ENCODE measurements at places on chromosomes 6 and 20. TPM values are rescaled to one million over a fixed set of nuclear protein-coding genes. Genes with fewer than 3 reads are reported as not detected.

Gene SEL1L2
- not detected for total RNA-seq

Gene LRP11
- 18.8 TPM for total RNA-seq

Gene SNRPB
- total RNA-seq: 1,118 TPM

Gene TFAP2D
- not detected for total RNA-seq

Gene CST7
- total RNA-seq: not detected

Gene BEND6
- 6.4 TPM for total RNA-seq

Gene KCNQ5
- not detected for total RNA-seq

Gene SPATA25
- 1.0 TPM for total RNA-seq

Gene BTN1A1
- 0.06 TPM for total RNA-seq

GRCh38 chr6:168167431-168168315 is 88.7 kb upstream of the FRMD1 start:
- DNase-seq: no peak

GRCh38 chr6:163152701-163153100 is 261.8 kb upstream of the QKI start:
- no peak for DNase-seq

DNA sequence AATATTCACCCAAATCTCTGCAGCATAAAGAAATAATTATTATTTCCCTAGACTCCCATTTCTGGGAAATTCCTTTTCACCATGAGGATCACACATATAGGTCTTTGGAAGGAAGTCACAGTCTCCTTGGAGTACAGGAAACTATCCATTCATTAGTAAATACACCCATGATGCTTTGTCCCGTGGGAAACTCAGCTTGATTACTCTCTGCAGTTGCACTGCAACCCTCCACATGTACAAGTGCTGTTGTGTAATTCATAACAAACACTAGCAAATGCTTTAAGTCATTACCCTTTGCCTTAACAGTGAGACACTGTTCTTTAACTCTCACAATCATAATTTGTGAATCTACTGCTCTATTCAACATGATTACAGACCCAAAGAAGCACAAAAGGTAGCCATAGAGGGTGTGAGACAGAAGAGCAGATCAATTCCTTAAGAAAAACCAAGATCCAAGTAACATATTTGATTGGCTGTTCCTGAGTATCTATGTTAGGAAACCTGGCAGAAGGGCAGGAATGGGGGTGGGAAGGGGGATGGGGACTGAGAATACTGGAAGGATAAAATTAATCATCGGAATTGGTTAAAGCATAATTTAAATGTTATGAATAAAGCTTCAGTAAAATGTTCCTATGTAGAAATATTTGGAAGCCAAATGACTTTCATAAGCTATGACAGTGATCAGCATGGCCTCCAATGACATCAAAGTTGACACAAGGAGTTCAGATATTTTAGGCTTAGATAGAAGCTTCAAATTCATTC is 268.0 kb downstream of the HACE1 start:
- no peak for DNase-seq

GRCh38 chr20:24977336-24977735 is 15.2 kb downstream of the APMAP start:
- no peak for DNase-seq

DNA sequence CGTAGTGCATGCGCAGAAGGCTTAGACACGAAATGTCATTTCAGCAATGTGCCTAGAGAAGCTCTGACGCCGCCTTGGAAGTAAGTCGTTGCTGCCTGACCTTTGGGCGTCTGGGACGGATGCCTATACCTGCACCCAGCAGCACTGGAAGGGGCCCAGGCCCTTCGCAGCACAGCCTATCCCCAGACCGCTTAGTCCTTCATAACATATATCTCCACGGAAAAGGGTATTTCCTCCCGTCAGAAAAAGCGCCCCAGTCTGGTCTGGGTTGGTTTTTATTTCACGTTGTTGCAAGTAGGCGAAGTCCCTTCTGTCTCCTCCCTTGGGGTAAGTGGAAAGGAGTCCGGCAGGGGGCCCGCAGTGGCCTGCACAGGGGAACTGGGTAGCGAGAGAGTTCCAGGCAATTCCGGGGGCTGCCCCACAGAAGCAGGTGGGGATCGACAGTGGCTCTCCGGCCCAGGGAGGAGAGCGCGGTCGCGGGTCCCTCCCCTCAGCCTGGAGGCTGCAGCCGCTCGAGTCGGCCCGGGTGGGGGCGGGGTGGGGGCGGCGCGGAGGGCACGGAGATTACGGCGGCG is 559 bp upstream of the EYA4 start:
- DNase-seq: no peak

DNA sequence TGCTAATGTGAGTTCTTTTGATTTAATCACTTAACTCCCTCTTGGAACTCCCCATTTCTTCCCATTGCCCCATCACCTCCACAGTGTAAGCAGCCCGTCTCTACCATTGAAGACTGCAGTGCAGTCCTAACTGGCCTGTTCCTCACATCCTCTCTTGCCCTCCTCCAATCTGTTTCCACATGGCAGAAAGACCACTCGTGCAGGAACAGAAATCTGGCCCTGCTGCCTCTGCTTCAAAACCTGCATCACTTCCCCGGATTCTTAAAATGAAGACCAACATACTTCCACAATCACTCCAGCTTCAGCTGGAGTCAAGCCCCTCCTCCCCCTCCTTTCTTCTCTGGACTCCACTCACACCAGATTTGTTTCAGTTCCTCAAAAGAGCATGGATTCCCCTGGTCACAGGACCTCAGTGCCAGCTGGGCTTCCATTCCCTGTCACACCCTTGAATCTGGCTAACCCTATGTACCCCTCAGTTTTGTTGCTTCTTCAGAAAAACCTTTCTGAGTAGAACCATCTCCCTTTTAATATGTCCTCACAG is 802.3 kb downstream of the MAFB start:
- no peak for DNase-seq

DNA sequence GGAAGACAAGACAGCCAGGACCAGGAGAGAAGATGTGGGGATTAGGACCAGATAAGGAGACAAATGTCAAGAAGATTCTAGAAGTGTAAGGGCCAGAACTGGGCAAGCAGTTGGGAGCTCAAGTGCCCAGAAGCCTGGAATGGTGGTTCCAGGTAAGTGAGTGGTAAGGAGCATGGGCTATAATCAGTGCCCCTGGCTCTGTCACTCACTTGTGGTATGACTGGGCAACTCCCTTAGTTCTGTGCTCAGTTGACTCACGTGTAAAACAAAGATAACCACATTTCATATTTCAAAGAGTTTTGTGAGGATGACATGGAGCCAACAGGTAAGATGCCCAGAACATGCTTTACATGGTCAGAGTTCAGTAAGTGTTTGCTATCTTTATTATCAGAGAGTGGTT is 11.2 kb downstream of the CCDC167 start:
- DNase-seq: no peak

DNA sequence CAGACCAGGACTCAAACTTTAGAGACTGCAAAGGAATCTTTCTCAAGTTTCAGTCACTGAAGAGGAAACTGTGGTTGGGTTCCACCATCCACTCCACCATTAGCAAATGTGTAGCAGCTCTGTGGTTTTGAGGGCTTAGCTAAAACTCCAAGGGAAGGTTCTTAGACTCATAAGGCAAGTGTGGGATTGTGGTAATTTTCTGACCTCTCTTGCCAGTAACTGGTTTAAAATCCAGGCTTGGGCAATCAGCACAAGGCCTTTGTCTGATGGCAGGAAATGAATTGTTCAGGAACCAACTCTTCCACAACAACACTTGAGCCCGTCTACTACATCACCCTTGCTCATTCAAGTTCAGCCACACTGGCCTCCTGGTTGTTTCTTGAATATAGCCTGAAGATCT is 68.6 kb upstream of the FBXL4 start:
- DNase-seq: no peak

DNA sequence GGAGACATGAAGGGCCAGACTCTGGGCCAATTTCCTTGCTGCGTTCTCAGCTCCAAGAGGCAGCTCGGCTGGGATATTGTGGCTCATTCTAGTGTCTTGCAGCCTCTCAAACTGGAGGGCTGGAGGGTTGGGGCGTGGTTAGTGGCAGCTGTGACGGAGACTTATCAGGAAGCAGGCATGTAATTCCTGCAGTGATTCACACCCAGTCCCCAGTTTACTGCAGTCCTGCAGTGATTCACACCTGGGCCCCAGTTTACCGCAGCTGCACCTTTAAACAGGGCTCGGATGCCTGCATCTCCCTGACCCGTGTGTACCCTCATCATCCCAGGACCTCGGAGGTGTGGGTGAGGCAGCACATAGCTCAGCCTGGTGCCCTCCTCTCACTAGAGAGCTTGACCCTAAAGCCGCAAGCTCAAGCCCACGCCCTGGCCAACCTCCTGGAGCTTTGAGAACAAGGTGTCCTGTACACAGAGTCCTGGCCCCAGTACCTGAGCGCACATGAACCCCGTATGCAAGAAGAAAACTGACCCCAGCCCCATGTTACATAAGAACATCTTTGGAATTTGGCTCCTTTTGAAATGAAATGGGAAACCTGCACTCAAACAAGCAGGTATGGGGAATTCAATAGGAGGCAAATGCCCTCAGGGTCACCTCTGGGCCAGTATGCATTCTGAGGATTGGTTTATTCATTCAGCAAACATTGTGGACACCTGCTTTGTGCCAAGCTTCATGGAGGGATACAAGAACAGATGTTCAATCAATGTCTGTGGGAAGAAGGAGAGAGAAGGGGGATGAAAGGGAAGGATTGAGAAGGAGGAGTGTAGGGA is 55.3 kb upstream of the FAM83D start:
- DNase-seq: no peak

GRCh38 chr6:48068278-48069251 is 42.4 kb downstream of the PTCHD4 start:
- DNase-seq: peak; percentile 15

DNA sequence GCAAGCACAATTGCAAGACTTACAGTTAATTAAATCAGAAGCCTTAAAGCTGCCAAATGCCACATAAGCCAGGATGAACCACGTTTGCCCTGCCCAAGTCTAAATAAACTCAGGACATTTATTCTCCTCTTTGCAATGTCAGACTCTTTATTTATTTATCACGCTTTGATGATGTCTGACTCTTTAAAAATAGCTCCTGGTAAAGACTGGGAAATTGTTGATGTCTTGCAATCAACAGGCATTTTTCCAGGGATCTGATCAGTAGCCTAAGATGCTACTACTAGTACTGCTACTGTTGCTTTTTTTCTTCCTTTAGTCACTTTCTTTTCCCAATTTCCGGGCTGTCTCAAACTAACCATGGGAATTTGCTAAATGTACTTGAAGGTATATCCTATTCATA is 365.8 kb upstream of the MARCKS start:
- DNase-seq: no peak

DNA sequence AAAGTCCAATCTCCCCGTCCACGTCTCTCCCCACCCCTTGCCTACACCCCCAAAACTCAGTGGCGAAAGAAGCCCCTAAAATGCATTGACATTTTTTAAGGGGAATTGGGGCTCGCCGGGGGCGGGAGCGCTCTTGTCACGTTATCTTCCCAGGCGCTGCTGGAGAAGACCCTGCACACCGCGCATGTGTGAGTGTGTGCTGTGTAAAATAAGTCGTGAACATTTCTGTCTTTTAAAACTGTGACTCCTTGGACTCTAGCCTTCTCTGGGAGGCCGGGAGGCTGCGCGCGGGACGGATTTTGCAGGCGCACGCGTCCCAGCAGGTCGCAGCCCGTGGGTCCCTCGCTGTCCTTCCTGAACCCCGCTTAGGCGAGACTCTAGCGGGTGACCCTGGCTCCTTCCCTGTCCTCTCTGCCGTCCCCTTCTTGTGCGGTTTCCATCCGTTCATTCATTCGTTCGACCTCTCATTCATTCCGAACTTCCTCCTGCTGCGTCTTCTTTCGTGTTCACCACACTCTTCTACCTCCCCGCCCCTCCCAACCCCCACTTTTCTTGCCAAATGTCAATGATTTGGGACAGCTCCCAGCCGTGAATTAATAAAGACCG is 2.2 kb downstream of the NRN1 start:
- DNase-seq: peak; percentile 57

DNA sequence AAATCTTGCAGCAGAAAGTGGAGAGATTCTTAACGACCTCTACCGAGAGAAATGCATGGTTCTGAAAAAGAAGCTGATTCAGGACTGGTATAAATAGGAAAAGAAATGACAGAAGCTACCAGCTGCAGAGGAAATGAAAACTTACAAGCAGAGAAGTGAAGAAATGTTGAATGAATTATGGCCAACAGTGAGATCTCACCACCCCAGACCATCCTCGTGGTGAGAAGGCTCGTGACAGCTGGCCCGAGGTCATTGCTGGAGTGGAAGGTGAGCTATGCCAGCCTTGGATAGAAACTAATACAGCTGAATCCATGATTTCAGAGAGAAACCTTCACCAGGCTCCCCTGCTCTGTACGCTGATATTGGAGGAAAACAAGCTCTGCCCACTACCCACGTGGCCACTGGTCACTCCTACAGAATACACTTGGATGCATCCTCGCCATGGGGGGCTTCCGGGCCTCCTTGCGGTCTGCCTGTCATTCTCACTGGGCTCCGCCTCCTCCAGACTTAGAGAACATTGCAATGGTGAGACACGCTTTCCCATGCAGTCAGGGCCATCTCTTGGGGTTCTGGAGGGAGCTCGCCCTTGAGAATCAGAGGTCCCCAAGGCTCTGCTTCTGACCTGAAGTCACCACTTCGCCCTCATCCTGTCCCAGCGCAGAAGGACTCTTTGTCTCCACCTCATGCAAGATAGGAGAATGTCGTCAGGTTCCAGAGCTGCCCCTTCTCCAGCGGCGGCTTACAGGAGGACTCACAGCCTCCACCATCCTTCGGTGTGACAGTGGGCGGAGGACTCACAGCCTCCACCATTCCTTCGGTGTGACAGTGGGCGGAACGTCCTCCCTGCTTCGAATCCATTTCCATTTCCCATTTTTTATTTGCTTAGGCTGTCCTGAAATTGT is 10.6 kb upstream of the TUBB2B start:
- DNase-seq: no peak

DNA sequence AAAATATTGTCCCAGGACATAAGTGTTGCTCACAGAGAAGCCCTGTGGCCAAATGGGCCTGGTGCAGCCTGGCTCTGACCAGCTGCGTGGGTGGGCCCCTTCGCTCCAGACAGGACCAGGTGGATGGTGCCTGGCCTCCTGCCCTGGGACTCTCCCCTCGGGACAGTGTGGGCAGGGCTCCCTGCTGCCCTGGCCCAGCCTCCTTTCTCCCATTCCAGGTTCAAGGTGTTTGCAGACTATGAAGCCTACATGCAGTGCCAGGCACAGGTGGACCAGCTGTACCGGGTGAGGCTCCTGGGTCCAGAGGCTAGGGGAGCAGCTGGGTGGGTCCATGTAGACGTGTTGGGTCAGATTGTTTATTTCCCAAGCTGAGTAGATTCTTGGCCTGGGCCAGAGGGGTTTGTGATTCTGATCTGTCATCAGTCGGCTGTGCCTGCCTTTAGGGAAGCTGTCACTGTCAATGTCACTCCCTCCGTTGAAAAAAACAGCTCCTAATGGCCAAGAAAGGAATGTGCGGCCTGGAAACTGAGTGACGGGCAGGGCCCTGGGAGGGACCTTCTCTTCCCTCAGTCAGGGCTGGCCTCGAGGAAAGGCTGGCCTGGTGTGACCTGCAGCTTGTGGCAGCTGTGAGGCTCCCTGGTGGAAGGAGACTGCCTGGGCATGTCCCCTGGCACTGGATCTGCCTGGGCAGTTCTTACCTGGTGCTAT is 47.7 kb downstream of the PYGB start:
- DNase-seq: no peak

- DNase-seq: peak; percentile 94
These were observed 96.2 kb downstream of the GRM4 start for GRCh38 chr6:34049395-34050342.
